Activated CD8-positive, alpha-beta memory T cell treated with anti-CD3 and anti-CD28 coated beads for 4 hours (primary cell): ENCODE measurements at places on chromosomes 16 and 17.

- no peak for DNase-seq
Measured at GRCh38 chr17:61132524-61132923, 267.1 kb upstream of the TBX2 start.

DNA sequence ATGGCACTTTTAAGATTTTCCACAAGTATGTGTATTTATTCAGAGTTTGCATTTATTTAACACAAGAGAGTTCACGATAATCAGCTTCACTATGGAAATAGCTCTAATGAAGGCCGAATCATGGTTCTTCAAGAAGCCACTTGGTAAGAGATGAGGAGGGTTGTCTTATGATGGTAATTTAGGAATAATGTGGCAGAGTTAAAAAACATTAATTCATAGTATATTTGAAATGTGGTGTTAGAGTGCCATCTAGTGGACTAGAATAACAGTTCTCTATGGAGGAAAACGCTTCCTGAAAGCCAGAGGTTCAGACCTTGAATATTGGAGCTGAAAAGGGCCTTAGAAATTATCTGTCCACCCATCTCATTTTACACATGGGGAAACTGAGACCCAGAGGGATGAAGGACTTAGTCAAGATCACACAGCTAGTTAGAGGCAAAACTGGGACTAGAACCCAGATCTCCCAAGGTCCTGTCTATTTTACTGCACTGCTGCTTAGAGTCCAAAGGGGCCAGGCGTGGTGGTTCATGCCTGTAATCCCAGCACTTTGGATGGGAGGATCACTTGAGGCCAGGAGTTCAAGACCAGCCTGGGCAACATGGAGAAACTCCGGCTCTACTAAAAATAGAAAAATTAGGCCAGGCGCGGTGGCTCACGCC lies 33.8 kb upstream of the KPNB1 start:
- DNase-seq = no peak

GRCh38 chr16:74922150-74923138 lies 62.5 kb downstream of the WDR59 start:
- no peak for DNase-seq

DNA sequence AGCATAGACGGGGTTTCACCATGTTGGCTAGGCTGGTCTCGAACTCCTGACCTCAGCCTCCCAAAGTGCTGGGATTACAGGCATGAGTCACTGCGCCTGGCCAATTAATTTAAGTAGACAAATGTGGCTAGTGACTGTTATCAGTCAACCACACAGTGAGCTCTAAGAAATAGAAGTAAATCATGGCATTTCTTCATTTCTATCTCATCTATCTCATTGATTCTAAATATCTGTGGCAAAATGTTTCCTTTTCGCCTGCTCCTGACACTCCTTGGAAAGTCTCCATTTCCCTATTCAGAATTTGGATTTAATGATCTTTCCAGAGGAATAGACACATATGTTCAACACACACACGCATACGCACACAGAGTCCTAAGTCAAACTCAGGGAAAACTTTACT lies 81.3 kb downstream of the HIC1 start:
- no peak for DNase-seq

- no peak for DNase-seq
Measured at GRCh38 chr16:24723663-24724062, 5.8 kb upstream of the TNRC6A start.
